ENCODE measurements at places on chromosomes 4 and X.

DNA sequence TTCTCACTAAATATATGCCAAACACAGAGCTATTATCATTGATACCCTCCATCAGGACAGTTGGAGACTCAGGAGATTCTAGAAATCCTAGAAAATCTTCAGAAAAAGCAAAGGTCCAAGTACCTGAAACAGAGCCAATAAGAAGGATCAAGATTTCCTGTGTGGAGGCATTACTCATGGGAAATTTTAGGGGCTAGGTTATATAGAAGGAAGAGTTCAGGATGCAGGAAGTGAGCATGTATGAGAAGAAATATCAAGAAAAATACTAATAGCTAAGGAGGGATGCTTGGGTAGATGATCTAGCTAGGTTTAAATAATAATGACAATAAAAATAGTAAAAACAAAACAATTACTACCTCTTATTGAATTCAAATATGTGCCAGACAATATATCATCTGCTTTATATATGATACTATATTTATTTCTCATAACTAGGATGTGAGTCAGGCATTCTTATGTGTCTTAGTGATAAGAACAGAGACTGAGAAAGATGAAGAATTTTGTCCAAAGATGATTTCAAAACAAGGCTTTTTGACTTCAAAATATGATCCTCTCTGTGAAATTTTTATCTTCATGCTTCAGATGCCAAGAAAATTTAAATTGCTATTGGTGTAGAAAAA, 66.4 kb upstream of the HHIP start:
- DNase-seq: no peak

DNA sequence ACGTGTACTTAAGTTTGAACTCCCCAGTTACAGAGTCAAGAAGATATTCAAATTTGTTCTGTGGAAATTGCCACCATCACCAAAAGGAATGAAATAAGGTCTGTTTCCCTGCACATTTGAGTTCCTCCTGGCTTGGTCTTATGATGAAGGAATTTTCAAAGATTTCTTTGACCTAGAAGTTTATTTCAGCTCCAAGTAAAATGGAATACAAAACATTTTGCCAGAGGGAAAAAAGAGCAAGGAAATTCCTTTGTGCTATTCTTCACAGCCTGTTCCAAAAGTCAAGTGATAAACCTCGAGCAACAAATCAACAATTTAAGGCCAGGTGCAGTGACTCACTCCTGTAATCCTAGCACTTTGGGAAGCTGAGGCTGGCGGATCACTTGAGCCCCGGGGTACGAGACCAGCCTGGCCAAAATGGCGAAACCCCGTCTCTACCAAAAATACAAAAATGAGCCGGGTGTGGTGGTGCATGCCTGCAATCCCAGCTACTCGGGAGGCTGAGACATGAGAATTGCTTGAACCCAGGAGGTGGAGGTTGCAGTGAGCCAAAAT, 3.4 kb downstream of the NKRF start:
- DNase-seq: no peak

DNA sequence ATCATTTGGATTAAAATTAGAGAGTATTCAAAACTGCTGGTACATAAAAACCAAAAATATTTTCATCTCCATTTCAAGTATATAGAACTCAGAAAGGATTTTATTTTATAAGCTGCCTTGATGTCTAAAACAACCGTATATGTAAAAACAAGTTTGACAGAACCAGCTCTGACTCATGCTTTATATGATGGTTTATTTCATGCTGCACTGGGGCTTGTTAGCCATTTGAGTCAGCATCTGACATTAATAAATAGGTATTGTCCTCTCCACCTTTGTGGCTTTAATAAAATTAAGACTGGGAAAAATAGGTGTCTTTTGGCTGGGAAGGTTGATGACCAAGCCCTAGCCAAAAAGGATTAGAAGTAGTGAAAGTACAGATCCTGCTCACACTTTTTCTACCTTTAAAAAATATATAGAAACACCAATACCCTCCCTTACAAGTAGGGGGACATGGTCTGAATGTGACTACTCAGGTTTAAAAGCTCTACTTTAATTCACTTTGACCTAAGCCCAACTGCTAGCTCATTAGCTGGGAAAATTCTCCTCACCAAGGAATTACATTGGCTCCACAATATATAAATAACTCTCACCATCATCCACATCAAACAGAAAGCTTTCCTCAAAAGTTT, 228.1 kb downstream of the ADAMTS3 start:
- no peak for DNase-seq

DNA sequence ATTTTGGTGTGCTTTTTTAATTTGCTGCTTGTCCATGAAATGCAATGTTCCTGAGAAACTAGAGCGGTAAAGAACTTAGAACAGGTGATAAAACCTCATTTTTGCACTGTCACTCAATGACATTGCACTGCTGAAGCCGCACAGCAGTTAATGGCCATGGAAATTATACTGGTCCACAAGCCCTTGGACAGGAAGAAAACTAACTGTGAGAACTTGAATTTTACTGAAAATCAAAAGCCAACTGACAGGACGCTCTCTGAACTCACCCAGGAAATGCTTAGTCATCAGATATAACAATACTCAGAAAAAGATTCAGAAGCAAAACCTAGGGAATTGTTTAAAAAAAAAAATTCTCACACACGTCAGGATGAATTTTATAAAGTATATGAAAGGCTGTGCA, 246.4 kb upstream of the SLC7A11 start:
- no peak for DNase-seq

GRCh38 chr4:86055898-86056297, 304.0 kb downstream of the MAPK10 start:
- no peak for DNase-seq

DNA sequence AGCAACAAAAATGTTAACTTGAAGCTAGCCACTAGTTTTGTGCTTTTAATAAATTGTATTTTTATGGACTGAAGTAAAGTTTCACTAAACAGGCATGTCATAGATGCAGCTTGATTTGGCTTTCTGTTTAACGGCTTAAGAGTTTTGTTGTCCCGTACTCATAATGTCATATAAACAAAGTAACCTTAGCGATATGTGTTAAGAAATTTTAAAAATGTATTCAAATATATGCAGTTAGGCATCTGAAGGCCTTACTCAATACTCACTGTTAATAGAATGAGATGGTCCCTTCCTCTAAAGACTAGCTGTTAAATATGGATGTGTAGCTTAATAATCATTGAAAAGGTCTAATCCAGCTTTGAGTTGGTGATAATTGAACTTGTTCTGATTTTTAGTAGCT, 1.0 kb upstream of the SCLT1 start:
- DNase-seq: no peak

GRCh38 chrX:19343085-19343534, 617 bp upstream of the PDHA1 start:
- no peak for DNase-seq

- no peak for DNase-seq
Measured at GRCh38 chr4:174402470-174403176, 118.9 kb downstream of the CEP44 start.

- peak; percentile 94 for DNase-seq
Measured at GRCh38 chr4:113761620-113762185, at the start of gene CAMK2D. Gene CAMK2D (minus strand): TSS chr4:113761738. CDS start chr4:113761068, 670 bp downstream.

- no peak for DNase-seq
Measured at GRCh38 chrX:128973033-128973432, 550.3 kb downstream of the SMARCA1 start.

- peak; percentile 50 for DNase-seq
Measured at GRCh38 chrX:16671005-16671404, 21.0 kb downstream of the S100G start.

- DNase-seq: no peak
Measured at GRCh38 chr4:40555176-40555900, 74.3 kb downstream of the RBM47 start.

DNA sequence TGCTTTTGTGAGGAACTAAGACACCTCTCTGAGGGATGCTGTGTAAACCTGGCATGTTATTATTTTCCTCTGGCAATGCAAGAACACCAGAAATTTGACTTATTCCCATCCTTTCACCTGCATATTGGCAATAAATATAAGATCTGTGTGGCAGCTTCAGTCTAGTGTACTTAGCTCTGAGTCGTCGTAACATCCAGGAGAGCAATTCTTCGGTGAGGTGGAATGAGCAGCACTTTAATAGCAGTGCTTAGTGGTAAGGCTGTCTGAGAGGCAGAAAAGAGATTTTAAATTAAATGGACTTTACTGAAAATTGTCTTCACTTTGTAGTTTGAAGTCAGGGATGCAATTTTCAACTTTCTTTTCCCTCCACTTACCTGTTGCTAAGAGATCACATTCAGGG, 344.9 kb downstream of the PCDH7 start:
- no peak for DNase-seq

DNA sequence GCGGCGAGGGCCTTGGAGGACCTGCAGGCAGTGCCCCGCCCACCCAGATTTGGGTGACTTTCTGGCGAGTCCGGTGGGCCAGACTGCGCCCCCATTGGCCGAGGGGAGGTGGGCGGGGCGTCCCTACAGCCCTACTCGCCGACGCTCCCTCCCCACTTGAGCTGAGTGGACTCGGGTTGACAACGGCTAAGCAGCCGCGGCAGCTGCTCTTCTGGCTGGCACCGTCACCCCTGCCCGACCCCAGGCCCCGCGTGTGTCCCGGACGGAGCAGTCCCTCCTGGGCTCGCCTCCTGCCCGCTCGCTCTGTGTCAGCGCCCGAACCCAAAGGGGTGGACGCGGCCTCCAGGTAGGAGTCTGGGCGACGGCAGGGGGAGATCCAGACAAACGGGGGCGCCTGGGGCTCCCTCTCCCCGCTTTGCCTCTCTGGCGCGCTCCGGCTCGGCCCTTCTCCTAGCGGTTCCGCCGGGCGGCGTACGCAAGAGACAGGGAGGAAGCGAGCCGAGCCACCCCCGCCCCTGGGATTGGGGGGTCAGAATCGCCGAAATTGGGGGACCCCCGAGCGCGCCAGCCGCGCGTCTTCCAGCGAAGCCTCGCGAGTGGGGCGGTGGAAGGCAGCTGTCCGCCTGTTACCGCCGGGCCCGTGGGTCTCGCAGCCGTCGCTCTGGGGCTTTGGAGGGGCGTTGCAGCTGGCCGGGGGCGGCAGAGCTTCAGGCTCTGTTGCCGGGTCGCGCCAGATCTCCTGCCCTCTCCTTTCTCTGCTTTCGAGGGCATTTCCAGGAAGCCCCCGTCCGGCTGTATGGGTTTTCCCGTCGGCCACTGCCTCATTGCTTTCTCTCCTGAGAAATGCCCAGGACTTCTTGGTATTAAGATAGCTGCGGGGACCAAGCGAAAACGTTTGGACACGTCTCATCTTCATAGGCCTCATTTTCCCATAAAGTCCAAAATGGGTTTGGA, 46.3 kb downstream of the STARD8 start:
- DNase-seq: no peak

DNA sequence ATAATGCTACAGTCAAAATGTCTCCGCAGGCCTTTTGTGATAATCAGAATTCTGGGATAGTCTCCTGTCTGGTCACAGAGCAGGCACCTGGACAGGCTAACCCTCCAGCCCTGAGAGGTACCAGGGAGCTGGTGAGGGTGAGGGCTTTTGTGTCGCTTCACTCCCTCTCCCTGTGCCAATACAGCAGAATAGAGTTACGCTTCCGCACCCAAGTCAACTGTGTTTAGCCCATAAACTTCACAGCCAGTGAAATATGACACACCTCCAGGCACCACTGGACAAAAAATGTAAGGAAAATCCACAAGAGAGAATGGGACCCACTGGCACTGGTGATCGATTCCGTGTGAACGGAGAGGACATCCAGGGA, 1.3 kb downstream of the GAK start:
- DNase-seq: no peak

DNA sequence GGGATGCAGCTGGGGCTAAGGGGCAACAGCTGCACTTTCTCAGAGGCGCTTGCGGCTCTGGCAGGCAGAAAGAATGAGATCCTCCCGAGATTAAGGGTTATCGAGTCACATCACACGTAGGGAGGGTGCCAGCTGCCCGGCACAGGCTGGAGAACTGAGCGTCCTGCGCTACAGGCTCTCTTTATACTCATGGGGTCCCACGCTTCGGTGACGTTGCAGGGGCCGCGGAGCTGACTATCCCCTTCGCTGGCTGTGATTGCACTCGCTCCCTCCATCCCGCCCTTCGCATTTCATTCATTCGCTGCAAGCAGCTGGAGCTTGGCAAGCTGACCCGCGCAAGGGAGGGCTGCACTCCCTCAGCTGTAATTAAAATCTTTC, at the start of gene TACR3:
TACR3 (minus strand) TSS at position 156 of the 378 bp plus-strand sequence. CDS start 310 bp downstream, outside the sequence.
- DNase-seq: no peak

DNA sequence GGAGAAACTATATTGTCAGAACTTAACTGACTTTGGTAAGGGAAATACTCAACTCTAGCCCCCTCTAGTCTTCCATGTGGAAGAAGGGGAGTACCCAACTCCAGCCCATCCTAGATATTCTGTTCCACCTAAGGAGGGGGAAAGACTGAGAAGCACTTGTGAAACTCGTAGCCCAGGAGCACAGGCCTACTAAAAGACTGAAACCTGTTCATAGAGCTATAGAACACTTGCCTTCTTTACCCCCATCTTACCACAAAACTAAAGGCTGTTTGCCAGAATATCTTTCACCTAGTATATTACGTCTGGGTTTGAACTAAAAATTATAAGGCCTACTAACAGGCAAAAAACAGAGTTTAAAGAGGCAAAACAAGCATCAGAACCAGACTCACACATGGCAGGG, 15.5 kb downstream of the CLDN22 start:
- no peak for DNase-seq

DNA sequence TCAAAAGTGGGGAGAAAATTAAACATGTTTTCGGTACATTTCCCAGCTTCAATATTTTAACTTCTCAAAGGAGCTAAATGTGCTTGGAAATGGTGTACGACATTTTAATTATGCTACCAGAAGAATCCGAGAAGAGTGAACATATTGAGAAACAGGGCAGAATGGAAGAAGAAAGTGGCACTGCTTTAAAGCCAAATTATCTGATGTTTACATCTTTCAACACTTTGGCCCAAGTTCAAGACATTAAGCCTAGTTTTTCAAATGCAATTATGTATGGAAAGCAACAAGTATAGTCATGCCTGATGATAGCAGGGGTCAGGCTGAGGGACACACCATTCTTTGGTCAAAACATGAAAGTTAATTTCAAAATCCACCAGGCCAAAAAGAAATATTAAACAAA, 577.9 kb upstream of the ZFP42 start:
- DNase-seq: no peak

- DNase-seq: no peak
Measured at GRCh38 chr4:145541346-145541745, 59.7 kb downstream of the SMAD1 start.

DNA sequence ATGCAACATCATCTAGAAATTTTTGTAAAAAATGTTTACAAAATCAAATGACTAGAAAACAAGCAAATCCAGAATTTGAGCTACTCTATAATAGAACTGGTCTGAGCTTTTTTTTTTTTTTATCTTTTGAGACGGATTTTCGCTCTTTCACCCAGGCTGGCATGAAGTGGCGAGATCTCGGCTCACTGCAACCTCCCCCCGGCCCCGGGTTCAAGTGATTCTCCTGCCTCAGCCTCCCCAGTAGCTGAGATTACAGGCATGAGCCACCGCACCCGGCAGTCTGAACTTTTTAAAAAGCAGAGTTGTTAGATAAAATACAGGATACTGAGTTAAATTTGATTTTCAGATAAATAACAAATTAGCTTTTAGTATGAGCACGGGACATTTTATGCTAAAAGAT, 11.0 kb downstream of the SPP1 start:
- no peak for DNase-seq

- no peak for DNase-seq
Measured at GRCh38 chr4:134028421-134028820, 173.2 kb downstream of the PABPC4L start.

- DNase-seq: no peak
Measured at GRCh38 chr4:169313732-169314131, 43.0 kb upstream of the SH3RF1 start.

All from cerebellar cortex (tissue), 1 donor.